ENCODE measurements at places on chromosomes 5 and 9.

DNA sequence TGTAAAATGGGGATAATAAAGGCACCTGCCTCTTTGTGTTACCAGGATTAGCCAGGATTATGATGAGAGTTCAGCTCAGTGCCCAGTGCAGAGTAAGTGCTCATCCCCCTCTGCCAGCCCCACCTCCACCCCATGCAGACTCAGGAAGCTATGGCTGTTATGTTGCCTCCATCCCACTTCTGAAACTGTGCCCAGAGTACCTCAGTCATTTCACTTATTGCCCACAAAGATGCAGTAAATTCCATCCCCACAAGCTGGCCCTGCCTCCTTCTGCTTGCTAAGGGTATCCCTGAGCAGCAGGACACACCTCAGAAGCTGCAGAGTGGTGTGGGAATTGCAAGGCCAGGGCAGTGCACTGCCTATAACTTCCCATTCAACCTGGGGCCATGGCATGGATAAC, 415.1 kb downstream of the SPOCK1 start:
- peak; percentile 24 for DNase-seq

- no peak for DNase-seq
Measured at GRCh38 chr9:99363509-99363908, 141.4 kb downstream of the SEC61B start.

GRCh38 chr5:36836831-36837230, 39.7 kb upstream of the NIPBL start:
- no peak for DNase-seq

DNA sequence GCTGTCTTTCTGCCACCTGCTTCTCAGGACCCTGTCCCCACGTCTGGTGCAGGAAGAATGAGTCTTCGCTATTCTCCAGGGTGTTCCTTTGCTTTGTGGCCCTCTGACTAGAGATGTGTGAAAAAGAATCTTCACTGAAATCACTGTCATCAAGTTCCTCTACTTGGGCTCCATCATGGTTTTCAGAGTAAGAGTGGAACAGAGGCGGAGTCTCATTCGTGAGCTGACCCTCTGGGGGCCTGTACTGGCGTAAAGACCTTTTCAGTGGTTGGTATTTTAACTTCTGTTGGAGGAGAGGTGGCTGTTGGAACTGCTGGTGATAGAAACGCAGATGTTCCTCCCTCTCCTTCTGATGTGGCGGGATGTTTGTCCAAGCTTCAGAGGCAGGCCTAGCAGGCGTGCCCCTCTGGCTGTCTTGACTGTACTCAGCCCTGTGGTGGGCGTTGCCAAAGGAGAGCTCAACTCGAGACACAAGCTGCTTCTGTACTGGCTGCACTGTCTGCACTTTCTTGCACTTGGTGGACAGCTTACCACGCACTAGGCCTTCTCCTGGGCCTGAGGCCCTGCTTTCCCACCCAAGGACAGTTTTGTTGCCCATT, 72.0 kb downstream of the KIF24 start:
- DNase-seq, result no peak

DNA sequence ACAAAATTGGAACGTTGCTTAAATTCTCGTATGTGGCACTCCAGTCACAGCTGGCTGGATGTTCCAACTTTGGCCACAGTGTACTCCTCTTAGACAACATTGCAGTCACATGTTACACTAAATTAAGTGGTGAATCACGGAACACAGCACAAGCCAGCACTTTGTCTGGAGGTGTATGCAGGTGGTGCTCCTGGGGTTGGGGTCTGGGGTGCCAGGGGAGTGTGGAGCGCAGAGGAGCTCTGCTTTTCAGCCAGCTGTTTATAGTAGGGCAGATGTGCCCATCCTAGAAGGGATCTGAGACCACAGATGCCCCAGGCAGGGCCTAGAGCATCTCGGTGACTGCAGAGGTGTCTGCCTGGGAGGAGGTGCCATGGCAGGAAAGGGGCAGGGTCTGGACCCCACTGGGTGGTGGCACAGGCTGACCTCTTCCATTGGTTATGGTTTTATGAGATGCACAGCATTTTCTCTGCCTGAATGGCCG, 82.6 kb downstream of the WNK2 start:
- no peak for DNase-seq

DNA sequence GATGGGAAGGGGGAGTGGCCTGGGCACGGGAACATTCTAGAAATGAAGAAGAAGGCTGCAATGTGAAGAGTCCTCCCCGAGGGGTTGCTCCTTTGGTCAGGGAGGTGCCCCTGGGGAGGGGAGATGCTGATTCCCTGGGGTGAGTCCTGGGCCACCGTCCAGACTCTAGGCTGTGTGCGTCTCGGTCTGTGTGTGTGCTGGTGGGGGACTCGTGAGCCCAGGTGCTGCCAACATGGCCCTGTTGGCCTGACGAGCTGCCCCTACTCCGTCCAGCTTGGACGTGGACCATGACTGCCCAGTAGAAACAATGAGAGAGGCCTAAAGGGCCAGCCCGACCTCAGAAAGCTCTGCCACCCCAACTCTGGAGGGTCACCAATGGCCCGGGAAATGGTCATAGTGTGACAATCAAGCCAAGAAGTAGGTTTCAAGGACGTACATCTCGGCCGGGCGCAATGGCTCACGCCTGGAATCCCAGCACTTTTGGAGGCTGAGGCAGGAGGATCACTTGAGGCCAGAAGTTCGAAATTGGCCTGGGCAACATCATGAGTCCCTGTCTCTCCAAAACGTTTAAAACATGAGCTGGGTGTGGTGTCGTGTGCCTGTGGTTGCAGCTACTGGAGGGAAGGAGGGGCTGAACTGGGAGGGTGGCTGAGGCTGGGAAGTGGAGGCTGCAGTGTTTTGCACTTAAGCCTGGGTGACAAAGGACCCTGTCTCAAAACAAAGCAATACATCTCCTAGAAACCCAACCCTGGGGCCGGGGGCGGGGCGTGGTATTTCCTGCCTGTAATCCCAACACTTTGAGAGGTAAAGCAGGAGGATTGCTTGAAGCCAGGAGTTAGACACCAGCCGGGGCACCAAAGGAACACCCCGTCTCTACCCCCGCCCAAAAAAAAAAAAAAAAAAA, 17.0 kb downstream of the LHX3 start:
- DNase-seq, result no peak

DNA sequence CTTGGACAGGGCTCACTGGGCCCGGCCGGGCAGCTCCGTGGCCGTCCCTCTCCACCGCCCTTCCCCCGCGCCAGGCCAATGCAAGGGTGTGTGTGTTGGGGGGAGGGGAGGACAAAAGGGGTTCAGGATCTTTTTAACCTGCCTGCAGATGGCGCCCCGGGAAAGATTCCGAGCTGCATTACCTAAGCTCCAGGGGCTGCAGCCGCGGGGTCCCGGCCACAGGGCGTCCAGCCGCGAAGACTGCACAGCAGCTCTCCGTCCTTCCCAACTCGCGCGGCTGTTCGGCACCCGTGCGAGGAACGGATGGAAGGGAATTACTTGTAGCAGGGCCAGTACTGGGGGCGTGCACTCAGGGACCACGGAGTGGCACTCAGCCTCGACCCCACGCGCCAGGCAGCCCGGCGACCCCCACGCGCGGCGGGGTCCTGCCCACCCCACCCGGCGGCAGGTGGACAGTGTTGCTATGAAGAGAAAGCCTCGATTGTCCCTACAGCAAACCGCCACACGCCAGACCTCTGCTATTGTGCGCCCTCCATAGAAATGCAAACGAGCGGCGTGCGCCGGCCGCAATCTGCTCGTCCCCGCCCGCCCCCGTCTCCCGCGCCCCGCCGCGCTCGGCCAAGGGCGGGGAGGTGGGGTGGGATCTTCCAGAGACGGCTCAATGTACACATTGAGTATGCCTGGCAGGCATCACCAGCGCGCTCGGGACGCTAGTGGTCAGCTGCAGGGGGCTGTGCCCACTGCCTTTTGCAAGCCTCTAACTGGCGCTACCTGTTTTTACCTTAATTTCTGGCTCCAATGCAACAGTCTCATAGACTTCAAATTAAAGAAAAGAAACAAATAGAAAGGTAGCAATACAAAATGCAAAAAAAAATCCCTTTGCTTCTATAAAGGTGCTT, 796 bp upstream of the GADD45G start:
- DNase-seq, result no peak

- DNase-seq, result no peak
Measured at GRCh38 chr9:90916147-90916734, 114.6 kb downstream of the SYK start.

- no peak for DNase-seq
Measured at GRCh38 chr5:4906786-4907185, 233.3 kb upstream of the ADAMTS16 start.

GRCh38 chr5:43396762-43397304, 15.4 kb downstream of the CCL28 start:
- peak; percentile 5 for DNase-seq

DNA sequence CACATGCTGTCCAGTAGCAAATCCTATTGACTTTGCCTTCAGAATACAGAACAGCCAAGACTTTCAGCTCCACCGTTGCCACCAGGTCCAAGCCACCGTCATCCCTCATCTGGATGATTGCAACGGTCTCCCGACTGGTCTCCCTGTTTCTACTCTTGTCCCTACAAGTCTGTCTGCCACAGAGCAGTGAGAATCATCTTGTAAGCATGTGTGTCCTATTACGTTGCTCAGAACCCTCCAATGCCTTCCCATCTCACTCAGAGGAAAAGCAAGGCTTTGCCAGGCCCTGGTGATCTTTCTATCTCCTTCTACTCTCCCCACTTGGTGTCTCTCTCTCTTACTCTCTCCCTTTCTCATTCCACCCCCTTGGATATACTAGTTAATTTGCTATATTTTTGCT, 76.7 kb upstream of the GDNF start:
- DNase-seq, result no peak

DNA sequence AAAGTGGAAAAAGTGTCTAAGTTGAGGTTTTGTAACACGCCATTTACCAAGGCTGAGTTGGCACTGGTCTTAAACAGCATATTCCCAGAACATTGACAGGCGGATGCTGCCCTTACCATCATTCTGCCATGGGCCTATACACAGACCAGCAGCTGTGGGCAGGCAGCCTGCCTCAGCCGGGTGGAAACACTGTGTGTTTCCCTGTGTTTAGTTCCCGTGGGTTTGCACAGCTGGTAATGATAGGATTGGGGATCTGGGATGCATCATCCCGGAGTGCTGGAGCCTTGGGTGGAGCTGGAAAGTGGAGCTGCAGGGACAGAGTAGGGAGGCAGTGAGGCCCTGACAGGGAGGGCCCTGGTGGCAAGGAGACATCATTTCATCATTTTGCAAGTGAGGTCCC, 5.5 kb upstream of the FGD3 start:
- DNase-seq, result peak; percentile 15

DNA sequence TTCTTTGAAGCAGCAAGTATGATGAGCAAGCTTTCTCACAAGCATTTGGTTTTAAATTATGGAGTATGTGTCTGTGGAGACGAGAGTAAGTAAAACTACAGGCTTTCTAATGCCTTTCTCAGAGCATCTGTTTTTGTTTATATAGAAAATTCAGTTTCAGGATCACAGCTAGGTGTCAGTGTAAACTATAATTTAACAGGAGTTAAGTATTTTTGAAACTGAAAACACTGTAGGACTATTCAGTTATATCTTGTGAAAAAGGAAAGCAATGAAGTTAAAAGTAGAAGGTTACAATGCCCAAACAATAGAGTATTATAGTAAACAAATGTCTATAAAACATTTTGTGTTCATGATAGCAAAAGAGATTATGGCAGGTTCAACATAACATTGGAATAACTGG, 88.6 kb downstream of the JAK2 start:
- peak; percentile 9 for DNase-seq

GRCh38 chr9:6552033-6552432, 93.5 kb downstream of the GLDC start:
- peak; percentile 48 for DNase-seq

- DNase-seq, result peak; percentile 65
Measured at GRCh38 chr9:133505901-133506652, 18.7 kb downstream of the MYMK start.

GRCh38 chr5:102561894-102562760, 63.3 kb upstream of the SLCO6A1 start:
- peak; percentile 15 for DNase-seq

DNA sequence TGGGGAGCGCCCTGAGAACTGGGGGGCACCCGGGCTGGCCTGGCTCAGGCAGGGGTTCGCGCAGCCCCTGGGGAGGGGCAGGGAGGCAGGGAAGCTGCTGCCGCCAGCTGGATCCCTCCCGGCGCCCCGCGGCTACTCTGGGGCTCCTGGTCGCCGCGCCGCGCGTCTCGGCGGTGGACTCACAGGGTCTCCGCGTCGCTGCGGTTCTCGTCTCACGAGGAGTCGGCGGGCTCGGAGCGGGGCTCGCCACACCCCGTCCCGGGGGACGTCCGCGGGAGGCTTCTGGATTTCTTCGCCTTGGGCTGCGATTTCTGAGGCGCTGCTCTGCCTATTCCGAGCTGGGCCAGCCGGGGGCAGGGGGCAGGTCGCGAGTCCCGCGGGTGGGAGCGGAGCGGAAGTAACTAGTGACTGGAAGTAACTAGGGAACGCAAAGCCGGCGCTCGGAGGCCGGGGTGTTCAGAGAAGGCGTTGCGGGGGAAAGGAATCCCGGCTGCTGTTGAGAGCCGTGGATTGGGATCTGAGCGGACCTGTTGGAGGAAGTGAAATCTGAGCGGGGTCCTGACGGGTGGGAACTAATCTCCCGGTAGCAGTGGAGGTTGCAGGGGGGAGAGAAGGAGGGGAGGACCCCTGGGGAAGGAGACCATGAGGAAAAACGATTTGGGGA, 511 bp downstream of the CYSTM1 start:
- peak; percentile 75 for DNase-seq

DNA sequence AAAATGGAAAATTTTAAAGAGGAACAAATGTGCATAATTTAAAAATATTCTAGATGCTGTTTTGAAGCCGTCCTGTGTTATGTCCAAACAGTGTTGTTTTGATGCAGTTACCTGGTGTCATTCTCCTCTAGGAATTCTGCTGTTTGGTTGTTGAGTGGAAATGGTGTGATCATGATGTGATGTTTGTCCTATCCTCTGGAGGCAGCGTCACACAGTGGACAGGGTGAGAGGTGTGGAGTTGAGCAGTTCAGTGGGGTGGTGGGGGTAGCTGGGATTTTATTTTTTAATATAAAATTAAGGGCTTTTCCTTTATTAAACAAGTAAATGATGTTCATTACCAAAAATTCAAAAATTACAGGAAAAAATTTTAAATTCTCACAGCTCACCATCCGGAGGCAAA, 31.2 kb downstream of the PRDM6 start:
- DNase-seq, result no peak

GRCh38 chr5:42767491-42768105, 11.0 kb downstream of the CCDC152 start:
- peak; percentile 43 for DNase-seq

DNA sequence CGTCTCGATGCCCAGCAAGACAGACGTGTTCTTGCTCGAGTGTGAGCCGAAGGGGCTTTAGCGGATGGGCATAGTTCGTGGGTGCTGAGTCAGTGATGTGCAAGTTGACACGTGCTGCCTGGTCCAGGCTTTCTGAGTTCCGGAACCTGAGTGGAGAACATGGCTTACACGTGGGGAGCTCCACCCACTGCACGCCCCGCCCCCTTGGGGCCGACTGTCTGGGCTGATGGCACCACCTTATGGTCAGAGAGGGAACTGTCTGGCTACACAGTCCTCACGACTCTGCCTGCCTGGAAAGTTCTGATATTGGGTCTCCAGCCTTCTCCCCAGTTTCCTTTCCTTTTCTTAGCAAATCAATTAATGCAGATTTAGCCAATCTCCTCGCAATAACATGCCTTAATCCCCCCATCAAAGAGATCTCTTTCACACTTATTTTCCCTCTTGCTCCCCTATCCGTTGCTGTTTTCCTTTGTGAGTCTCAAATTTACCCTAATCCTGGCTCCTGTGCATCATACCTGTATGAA, 3.8 kb upstream of the STC2 start:
- DNase-seq, result peak; percentile 86

Data from AG10803 (cell line).